ENCODE measurements at places on chromosomes 6 and 20. TPM values are rescaled to one million over a fixed set of nuclear protein-coding genes. Genes with fewer than 3 reads are reported as not detected.

CLVS2 gene
- not detected for total RNA-seq

RNF39 gene
- not detected for total RNA-seq

C20orf204 gene
- total RNA-seq: 35.6 TPM

GRCh38 chr6:42313038-42313437 is 95.4 kb upstream of the MRPS10 start:
- DNase-seq: no peak

GRCh38 chr20:33239418-33239817 is 3.6 kb downstream of the BPIFA1 start:
- DNase-seq: no peak

DNA sequence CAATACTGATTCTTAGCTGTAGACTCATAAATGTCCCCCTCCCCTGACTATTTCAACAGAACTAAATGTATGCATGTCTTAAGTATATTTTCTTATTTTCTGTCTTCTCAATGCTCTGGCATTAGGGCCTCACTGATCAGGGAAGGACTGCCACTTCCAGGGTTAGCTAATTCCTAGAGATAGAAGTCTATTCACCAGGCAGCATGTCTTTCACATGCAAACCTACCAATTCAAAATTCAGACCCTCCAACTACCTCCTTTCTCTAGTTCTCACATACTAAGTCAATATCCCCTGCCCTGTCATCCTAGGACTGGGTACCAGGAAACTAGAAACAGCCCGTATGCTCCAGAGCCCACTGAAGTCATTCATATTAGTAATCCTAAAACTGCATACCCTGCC is 132.3 kb downstream of the RALGAPA2 start:
- no peak for DNase-seq
